ENCODE measurements at places on chromosomes 7 and 10.
A peak's percentile ranks its signal among the peaks of the same experiment; 100 is the strongest.

GRCh38 chr10:71821909-71822763 lies 28.9 kb downstream of the PSAP start:
- DNase-seq, result no peak

DNA sequence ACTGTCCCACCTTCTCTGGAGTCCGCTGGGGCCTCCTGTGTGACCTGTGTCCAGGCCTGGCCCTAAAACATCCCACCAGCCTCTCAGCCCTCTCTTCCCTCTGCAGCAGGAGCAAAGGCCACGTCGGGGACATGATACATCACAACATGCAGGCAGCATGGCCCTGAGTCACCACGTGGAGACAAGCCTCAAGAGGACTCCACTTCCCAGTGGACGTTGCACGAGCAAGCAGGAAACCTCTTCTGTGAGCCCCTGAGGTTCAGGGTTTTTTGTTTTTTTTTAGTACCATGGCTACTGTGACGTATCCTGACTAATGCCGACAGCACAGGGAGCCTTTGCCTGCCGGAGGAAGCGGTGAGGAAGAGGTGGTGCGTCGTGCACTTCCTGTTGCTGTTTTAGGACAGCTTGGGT lies 165.9 kb downstream of the DNAJB6 start:
- DNase-seq, result no peak

DNA sequence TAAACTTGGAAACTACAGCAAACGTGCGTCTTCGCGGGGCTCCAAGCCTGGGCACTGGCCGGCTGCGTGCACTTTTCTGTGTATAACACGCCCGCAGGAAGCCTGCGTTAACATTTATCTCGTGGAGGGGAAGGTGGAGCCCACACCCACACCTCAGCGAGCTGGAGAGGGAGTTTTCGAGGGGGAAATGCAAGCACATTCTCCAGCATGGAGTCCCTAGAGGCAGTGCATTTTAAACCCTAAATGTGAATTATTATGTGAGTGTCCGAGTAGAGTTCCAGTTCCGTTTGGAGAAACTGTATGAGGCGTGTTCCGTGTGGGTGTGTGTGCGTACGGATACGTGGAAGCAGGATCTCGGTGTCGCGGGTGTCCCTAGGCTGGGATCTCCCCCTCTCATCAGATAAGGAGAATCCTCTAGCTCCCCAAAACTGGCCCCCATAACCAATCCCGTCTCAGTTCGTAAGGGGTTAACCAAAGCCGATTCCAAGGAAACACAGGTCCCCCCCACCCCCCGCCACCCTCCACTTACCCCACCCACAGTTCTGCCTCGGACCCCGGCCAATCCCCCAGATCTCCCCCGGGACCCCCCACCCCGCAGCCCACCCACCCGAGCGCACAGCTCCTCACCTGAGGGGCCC lies 403 bp downstream of the CDK6 start:
- no peak for DNase-seq

- DNase-seq, result no peak
These were observed 264.3 kb downstream of the ZEB1 start for GRCh38 chr10:31583293-31583692.

GRCh38 chr10:43944381-43945093 lies 295.9 kb upstream of the ZNF32 start:
- DNase-seq, result no peak

DNA sequence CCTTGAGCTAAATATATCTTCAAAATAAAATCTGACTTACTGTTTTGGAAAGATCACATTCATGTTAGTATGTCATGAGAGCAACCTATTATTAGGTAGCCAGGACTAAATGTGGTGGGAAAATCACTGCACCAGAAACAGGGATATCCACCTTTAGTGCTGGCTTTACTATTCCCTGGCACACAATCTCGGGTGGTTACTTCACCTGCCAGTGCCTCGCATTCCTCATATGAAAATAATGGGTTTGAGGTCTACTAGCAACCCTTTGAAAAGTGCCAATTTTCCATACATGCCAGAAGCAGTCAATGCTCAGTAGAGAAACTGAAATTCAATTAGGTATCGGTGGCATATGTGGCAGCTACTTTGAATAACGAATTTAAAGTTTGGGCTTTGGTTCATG lies 36.8 kb downstream of the PTN start:
- DNase-seq, result no peak

DNA sequence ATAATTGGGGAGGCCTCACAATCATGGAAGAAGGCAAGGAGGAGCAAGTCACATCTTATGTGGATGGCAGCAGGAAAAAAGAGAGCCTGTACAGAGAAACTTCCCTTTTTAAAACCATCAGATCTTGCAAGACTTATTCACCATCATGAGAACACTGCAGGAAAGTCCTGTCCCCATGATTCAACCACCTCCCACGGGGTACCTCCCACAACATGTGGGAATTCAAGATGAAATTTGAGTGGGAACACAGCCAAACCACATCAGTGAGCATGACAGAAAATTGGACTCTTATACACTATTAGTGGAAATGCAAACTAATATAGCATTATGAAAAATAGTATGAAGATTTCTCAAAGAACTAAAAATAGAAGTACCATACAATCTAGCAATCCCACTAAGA lies 271.2 kb downstream of the MAGI2 start:
- no peak for DNase-seq

GRCh38 chr10:132591166-132591971 lies 53.8 kb downstream of the INPP5A start:
- no peak for DNase-seq

DNA sequence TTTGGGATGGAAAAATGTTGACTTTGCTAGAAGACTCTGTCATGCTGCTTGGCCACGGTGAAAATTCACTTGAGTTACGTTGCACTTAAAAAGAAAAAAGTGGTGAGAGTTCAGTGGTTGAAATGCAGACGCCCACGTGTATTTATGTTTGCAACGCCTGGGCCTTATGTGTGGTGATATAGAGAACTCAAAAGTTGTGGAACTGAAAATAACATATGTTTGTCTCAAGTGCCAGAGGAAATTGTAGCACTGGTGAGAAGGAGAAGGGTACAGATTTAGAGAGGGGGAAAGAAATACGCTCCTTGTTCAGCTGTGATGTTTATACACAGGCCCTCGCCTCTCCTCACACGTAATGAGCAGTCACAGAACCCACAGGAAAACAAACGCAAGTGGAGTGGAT lies 73.6 kb downstream of the EMX2 start:
- no peak for DNase-seq

DNA sequence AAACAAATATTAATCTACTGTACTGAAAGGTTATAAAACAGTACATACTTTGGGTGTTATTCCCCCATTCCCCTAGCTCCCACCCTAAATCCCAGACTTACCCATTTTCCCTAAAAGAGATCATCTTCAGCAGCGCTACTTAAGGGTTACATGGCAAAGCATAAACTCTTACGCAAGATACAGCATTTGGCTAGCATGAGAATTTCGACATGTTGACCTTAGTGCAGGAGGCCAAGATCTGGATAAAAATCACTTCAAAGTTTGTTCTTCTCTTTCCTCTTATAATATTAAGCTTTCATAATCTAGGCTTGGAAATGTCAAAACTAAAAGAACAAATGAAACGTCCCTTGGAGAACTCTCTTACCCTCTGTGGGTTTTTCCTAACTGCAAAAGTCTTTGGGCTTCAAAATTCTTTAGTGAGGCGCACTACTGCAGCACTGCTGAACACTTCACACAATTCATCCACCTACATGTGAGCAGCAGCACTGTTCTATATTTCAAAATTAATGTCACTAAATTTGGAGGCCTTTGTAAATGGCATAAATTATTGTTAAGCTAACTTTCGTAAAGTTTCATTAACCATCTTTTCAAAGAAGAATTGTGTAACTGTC lies 59.5 kb upstream of the PDLIM1 start:
- no peak for DNase-seq

GRCh38 chr7:46494441-46494840 lies 573.4 kb upstream of the IGFBP3 start:
- DNase-seq, result no peak

DNA sequence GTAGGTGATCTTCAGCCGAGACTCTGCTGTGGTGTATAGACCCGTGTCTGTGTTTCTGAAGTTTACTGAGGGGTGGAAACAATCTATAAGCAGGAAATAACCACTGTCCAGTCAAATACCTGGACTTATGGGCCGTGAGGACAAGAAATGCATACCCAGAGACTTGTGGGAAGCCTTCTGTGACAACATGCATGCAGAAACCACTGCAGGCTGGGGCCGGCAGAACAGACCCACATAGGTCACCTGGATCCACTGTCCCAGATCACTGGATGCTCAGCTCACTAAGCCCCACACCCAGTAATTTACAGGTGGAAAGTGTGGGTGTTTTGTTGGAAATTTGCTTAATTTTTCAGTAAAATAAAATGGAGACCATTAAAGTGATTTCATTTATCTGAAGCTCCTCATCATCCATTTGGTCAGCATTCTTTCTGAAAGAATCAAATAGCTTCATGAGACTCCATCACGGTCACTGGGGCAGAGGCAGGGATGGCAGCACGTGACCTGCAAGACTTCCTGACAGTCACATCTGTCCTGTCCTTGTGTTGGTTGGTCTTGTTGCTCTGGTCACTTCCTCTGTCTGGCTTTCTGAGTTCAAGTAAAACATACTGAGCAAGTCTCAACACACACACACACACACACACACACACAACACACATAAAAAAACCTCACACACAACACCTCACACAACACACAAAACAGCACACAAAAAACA lies 108.3 kb downstream of the TNS3 start:
- no peak for DNase-seq

GRCh38 chr7:93374345-93374940 lies 142.3 kb downstream of the VPS50 start:
- DNase-seq, result peak; percentile 71

DNA sequence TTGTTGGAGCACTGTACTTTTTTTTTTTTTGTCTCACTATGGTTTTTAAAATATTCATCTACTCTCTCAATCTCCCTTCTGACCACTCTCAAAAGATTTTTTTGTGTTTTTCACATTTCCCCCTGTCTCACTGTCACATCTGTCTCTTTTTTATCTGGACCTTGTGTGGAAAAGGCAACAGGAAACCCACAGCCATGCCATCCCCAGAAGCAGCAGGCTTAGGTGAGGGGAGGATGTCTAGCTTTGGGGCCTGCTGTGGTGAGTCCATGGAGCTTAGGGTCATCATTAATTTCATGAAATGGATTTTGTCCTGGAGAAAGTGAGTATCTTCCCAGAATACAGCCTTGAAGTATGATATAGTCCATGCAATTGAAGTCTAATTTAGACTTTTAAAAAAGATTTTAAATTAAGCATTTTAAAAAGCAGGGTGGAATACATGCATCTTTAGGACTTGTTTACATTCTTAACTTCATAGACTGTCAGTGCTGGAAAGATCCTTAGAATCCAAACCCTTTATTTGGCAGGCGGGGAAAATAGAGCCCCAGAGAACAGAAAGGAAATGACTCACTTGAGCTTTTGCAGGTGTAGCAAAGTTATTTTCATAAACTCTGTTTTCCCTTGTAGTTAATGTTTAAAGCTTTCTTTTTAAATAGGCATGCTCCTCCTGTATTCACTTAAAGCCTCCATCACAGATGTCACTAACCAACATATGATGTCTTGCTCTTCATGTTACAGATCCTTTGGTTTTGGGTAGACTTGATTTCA lies 25.1 kb downstream of the MINDY4 start:
- no peak for DNase-seq

- DNase-seq, result no peak
These were observed 758.0 kb upstream of the LRRTM3 start for GRCh38 chr10:66167816-66168215.

GRCh38 chr10:96840841-96841518 lies 8.9 kb downstream of the LCOR start:
- DNase-seq, result no peak

- DNase-seq, result no peak
These were observed 14.8 kb upstream of the PRKAR1B start for GRCh38 chr7:741850-742249.

GRCh38 chr10:6498771-6499170 lies 81.3 kb downstream of the PRKCQ start:
- DNase-seq, result no peak

DNA sequence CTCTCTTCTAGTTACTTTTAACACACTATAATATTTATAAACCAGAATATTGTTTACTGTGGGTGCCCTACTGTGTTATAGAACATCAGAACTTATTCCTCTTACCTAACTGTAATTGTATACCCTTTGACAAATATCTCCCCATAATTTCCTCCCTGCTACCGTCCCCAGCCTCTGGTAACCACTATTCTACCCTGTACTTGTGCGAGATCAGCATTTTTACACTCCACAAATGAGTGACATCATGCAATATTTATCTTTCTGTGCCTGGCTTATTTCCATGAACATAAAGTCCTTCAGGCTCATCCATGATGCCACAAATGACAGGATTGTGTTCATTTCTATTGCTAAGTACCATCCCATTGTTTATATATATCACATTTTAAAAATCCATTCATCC lies 139.8 kb upstream of the RSU1 start:
- DNase-seq, result peak; percentile 15

- peak; percentile 64 for DNase-seq
These were observed 451.9 kb downstream of the DPP6 start for GRCh38 chr7:154503962-154504550.

GRCh38 chr10:79243181-79244067 lies 103.8 kb upstream of the PPIF start:
- DNase-seq, result peak; percentile 52

- DNase-seq, result no peak
These were observed 215.6 kb downstream of the CCSER2 start for GRCh38 chr10:84543948-84544347.

GRCh38 chr10:98366062-98366530 lies 48.9 kb downstream of the PYROXD2 start:
- DNase-seq, result no peak

- DNase-seq, result peak; percentile 92
These were observed 881 bp downstream of the C10orf67 start for GRCh38 chr10:23343591-23344240.

- no peak for DNase-seq
These were observed 55.2 kb upstream of the KCNMA1 start for GRCh38 chr10:77692782-77693181.

- peak; percentile 35 for DNase-seq
These were observed 24.9 kb downstream of the MTURN start for GRCh38 chr7:30159698-30160143.

- no peak for DNase-seq
These were observed 4.3 kb upstream of the CXCL12 start for GRCh38 chr10:44389150-44389549.

DNA sequence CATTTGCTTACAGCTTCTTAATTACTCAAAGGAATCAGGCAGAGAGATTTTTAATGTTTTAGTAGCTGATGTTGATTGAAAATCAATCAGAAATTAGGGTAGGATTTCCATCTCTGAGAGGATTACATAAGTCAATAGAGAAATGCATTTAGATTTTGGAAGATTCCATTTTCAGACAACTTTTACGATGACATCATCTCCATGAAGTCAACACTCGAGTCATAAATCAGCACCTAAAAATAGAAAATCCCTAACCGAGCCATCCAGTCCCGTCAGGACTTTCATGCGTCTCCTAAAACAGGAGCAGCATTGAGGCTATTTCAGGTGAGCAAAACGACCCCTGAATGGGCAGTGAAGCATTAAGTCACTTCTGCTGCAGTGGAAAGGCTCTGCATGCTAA lies 279.7 kb upstream of the RNF32 start:
- no peak for DNase-seq

GRCh38 chr7:74454021-74454924 lies 567 bp downstream of the GTF2IRD1 start:
- no peak for DNase-seq

All from NCI-H1417 (cell line).